Activated CD4-positive, alpha-beta T cell treated with anti-CD3 and anti-CD28 coated beads, Interleukin-2, amount 50 U/mL, for 48 hours (primary cell): ENCODE measurements at places on chromosomes 2 and 18.

DNA sequence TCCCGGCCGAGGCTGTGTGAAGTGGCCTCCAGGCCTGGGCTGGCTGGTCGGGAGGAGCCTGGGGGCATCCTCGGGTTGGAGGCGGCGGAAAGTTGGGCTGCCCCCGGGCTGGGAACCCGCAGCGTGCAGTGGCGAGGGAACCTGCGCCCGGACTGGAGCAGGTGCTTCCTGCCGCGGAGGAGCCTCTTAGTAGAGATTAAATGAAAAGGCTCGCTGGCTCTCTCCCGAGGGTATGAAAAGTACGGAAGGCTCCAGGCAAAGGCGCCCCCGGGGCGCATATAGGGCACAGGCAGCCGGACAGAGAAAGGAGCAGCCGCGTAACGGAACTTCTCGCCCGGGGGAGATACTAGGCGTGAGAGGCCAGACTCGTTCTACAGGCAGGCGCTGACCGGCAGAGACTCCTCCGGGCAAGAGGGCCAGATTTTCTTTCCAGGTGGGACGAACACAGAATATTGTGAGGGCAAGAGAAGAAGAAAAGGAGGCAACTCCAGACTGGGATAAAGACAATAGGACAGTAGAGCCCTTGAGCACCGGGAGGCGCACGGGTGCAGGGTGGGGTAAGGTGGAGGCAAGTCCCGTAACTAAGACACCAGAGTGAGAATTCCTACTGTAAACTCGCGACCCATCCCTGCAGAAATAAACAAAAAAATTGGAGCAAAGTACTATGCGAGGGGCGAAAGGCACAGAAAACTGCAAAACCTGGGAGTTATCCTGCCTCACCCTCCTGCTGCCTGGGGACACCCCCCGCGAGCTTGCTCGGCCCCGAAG, 816 bp downstream of the CDH2 start:
- no peak for DNase-seq

GRCh38 chr2:151844211-151844896, 16.1 kb upstream of the ARL5A start:
- no peak for DNase-seq

- DNase-seq, result peak; percentile 19
Measured at GRCh38 chr18:3703732-3704176, 253.8 kb downstream of the TGIF1 start.

DNA sequence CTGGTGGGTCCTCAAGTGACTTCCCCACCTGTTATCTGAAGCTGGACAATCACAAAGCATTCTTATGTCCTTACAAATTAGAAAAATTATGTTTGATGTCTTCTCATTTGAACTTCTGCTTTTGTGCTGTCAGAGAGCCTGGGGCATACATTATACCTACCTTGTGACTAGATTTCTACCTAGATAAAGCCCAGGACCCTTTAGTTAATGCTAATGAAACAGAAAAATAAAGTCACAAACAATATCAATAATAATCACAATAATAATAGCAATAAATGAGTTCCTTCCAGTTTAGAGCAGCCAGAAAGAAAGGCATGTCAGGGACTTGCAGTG, 456.4 kb downstream of the SETBP1 start:
- DNase-seq, result no peak

DNA sequence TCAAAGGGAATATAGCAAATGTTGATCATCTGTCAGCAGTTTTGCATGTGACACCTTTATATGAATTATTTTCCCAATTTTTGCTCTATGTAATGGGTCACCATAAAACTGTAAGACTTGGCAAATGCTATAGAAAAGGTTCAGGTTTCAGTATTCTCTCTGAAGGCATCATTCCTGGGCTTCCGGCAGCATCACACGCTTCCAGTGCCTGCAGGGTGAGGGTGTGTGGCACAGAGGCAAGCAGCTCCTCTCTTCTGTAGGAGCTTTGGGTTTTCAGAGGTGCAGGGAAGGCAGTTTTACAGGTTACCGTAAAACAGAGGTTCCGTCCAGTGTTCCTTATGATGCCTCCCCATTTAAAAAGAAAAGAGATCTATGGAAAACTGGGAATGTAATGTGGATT, 18.8 kb downstream of the COA5 start:
- no peak for DNase-seq

- DNase-seq, result no peak
Measured at GRCh38 chr2:200172944-200173581, 133.4 kb upstream of the SPATS2L start.

DNA sequence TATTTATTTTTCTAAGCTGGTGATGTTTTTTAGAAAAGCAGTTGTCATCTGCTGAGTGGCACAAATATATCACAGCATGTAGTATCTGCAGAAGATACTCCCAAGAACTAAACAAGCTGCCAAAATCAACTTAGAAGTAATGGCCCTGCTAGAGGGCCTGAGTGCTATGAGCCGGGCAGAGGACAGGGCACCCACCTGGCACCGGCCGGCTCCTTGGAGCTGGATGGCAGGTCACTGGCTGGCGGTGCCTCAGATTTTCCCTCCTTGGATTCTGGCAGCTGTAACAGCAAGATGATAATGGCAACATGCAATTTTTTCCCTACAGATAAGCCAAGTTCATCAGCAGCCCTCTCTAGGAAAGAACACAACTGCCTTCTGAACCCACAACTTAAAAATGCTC, 79.7 kb downstream of the EMILIN2 start:
- DNase-seq, result no peak

DNA sequence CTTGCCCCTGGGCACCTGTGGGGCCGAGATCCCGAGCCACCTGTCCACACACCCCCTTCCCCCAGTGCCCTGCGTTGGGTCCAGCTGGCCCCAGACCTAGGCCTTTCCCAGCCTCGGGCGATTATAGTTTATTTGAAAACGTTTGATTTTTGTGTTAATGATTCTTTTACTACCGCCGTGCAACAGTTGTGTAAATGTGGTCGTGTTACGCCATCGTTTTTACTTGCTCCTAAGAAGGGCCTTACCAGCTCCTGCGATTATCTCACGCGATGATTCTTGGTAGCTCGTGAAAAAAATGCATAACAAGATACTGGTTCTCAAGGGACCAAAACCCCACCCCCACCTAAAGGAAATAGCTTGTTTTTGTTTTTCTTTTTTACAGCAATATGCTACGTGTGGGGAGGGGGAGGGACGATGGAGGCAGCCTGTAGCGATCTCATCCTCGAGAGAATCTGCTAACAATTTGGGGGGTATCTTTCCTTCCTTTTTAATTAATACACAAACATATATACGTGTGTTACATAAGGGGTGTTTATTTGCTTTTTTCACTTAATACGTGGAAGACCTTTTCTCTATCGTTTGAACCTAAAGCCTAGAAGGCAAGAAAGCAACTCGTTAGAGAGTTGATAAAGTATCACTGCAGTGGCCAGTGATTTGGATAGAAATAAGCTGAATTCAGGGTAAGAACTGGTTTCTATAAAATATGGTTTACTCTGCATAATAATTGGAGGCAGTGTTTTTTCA, 1.0 kb downstream of the ZDBF2 start:
- no peak for DNase-seq

- DNase-seq, result peak; percentile 92
Measured at GRCh38 chr2:127649684-127650040, 3.7 kb downstream of the GPR17 start.

GRCh38 chr2:29367986-29368658, 252.9 kb downstream of the CLIP4 start:
- no peak for DNase-seq

DNA sequence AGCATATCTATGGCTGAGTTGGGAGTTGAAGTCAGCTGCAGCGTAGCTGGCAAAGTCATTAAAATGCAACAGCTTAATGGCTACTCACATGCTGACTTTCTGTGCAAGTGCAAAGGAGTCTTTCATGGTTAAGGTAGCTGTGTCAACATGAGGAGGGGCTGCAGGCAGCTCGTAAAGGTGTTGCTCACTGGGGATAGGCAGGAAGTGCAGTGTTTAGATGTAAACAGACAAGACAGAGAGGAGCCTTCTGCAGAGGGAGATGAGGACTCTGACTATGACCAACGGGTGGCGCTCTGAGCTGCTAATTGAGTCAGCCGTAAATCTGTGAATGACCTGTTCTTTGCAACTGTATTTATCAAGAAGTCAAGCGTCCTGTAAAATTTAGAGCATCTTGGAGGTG, 22.3 kb upstream of the CAVIN2 start:
- no peak for DNase-seq

DNA sequence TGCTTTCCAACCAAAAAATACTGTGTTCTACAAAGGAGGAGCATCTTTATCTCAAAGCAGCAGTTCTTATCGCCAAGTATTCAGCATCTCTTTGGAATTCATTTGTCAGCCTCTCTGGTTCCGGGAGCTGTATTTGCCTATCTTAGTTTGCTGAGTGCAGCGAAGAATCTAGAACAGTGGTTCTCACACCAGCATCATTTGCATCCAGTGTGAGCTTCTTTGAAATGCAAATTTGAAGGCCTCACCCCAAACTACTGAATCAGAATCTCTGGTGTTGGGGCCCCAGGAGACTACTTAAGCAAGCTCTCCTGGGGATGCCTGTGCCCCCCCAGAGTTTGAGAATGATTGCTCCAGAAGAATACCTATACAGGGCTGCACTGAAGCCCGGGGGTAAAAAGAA, 1.5 kb upstream of the PTPN2 start:
- DNase-seq, result no peak

DNA sequence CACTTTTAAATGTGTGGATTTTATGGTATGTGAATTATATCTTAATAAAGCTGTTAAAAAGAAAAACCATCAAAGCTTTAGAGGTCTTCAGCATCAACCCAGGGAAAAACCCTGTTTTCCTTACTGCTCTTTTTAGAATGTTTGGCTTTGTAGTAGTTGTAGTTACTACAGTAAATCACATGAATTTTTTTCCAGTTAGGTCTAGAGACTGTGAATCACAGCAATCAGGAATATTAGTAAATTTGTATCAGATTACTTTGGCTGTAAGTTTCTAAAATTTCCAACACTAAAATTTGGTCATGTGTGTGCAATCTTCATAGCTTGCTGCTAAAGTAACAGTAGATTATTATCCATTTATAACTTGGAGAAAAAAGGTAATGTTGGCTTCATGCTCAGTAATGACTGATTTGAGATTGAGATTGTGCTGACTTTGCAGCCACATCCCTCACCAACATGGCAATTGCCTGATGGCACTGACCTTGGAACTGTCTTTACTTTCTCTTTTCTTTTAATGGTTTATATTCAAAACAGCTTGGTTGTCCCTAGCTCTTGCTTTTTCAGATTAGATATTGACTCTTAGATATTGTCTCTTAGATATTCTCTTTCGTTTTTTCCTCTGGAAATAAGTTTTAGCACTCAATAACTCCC, 41.1 kb downstream of the LCLAT1 start:
- no peak for DNase-seq

DNA sequence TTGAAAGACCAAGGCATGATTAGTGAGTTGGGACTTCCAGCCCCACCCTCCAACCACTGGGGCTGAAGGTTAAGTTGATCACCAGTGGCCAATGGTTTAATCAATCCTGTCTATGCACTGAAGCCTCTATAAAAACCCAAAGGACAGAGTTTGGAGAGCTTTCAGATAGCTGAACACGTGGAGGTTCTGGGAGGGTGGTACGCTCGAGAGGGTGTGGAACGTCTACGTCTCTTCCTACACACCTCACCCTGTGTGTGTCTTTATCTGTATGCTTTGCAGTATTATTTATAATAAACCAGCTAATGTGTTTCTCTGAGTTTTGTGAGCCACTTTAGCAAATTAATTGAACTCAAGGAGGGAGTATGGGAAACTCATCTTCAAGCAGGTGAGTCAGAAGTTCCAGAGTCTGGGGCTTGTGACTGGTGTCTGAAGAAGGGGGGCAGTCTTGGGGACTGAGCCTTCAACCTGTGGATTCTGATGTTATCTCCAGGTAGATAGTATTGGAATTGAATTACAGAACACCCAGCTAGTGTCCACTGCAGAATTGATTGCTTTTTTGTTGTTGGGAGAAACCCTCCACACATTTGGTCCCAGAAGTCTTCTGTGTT, 20.3 kb downstream of the ACTR3 start:
- DNase-seq, result peak; percentile 54

DNA sequence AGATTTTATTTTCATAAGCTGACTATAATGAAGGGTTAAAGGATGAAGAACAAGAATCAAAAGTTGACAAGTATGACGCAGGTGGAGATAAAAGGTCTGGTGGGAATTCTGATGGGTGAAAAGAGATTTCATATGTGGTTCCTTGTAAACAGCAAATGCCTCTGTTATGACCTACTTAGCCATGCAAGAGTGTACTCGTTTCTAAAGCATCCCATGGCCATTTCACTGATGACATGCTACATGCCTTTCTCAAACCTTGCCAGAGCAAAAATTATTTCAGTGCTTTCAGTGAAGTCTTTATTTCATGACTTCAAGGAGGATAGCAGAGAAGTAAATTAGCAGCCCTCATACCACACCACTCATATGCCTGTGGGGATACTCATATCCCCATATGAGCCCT, 71.7 kb downstream of the FEZ2 start:
- DNase-seq, result no peak

DNA sequence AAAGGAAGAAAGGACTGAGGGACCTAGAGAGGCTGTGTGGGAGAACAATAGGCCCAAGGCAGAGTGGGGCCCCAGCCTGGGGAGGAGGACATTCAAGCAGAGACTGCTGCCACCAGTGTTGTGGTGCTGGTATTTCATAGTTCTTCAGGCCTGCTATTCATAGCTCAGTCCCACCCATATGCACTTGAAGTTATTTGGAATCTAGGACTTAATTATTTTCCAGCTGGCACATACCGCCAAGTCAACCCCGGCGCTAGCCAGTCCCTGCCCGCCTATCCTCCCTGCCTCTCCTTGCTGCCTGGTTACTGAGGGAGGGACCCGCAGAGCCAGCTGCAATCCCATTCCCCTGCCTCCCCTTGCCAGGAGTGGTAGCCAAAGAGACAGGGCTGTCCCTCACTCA, 141.2 kb downstream of the CABLES1 start:
- DNase-seq, result no peak
